Breast epithelium (tissue), 4 donors: ENCODE measurements at places on chromosomes 11 and 22. TPM values are rescaled to one million over a fixed set of nuclear protein-coding genes. Genes with fewer than 3 reads are reported as not detected.

DNA sequence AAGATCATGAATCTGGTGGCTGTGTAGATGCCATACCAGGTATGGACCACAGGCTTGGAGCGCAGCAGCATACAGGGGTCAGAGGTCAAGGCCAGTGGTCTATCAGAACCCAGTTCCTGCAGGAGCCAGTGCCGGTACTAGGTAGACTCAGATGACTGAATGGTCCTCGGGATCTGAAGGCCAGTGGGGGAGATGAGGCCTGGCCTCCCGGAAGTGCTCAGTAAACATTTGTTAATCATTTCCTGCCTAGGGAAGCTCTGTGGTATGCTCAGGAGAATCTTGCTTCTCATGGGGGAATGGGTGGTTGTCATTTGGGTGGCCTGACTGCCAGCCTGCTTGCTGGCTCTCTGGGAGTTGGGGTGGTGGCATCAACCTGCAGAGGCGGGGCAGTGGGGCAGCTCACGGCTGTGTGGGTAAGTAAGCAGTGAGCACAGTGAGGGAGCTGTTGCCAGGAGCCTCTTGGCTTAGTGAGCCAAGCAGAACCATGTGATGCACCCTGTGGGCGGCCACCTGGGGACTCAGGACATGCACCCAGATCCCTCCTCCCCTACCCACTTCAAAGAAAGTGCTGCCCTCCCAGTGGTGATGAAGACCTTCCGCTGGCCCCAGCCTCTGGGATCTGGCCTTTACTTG, 33.0 kb downstream of the PTPRJ start:
- DNase-seq, result peak; percentile 36

DNA sequence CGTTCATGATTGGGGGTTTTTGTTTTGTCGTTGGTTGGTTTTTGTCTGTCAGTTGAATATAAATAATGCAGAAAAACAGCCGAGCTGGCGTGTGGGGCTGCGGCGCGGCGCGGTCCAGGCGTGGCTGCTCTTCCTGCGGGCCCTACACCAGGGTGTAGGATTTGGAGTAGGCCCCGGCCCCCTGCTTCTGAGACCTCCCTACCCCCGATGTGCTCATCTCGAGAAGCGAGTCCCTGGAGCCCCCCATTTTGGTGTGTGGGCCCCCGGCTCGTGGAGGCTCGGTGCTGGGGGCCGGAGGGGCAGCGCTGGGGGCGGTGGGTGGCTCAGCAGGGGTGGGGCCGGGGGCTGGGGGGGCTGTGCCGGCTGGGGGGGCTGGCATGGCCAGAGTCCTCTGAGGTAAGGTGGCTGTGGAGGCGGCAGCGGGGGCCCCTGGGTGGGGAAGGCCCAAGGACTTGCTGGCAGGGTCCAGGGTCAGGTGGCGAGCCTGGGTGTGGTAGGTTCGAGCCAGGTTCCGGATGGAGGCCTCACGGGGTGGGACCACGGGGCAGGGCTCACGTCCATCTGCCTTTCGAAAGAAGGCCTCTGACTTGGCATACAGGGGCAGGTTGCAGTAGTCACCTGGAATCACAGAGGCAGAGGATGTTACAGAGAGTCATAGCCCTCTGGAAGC, 100.7 kb downstream of the CEP164 start:
- no peak for DNase-seq

Gene TPP1
- total RNA-seq, result 38.2 TPM

- DNase-seq, result no peak
Measured at GRCh38 chr11:773830-774229, 3.5 kb downstream of the GATD1 start.

DNA sequence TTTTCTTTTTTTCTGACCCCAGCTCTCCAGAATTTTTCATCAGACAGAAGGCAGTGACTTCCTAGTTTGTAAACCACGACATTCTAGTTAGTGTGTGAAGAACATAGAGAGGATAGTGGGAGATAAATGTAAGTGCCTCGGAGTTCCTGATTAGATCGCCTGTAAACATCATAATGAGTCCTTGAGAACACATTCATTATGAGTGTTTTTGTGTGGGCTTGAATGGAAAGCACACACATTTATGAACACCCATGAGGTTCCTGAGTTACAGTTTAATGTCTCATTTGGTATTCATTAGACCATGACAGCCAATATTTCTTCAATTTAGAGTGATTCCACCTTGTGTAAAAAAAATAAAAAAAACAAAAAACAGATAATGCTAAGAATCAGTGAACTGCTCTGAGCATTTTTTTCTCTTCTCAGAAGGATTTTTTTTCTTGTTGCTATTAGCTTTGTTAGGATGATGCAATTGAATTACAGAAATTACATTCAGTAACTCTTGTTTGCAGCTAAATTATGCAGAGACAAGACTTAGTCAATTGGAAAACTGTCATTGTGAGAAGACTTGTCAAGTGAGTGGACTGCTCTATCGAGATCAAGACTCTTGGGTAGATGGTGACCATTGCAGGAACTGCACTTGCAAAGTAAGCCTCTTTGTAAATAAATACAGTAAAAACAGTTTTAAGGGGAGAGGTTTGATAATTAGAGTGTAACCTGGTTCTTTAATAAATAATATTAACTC, 257.6 kb downstream of the NELL1 start:
- DNase-seq, result no peak

Gene ABTB2
- total RNA-seq, result 1.3 TPM

GRCh38 chr11:43242401-43242800, 69.4 kb upstream of the API5 start:
- no peak for DNase-seq

DNA sequence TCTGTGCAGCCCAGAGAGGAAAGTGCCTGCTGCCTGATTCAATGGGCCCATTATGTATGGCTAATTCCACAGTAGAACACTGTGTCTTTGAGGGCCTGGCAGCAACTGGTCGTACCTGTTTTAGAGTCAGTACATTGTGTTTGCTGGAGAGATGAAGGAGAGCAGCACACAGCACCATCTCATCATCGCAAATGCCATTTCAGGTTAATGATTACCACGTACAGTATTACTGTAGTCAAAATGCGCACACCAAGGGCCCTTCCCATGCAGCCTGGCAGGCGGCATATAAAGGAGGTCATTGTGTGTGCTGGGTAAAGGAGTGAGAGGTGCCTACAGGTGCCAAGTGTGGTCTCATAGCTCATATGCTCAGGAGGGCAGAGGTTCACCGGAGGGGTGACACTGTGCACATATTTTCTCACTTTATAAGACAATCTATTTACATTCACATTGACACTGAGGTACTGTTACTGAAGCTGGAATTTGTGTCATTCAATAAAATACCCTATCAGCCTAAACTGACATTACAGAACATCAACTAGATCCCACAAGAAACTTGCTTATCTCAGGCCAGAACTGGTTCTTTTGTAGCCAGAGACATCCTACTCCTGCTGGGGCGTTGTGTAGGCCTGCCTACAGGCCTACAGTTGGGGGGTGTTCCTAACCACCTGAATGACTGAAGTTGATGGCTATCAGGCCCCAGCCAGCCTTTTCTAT, 90.4 kb downstream of the APIP start:
- peak; percentile 55 for DNase-seq

Gene RRM1
- total RNA-seq, result 35.7 TPM

Gene MRGPRF
- total RNA-seq, result 5.9 TPM

DNA sequence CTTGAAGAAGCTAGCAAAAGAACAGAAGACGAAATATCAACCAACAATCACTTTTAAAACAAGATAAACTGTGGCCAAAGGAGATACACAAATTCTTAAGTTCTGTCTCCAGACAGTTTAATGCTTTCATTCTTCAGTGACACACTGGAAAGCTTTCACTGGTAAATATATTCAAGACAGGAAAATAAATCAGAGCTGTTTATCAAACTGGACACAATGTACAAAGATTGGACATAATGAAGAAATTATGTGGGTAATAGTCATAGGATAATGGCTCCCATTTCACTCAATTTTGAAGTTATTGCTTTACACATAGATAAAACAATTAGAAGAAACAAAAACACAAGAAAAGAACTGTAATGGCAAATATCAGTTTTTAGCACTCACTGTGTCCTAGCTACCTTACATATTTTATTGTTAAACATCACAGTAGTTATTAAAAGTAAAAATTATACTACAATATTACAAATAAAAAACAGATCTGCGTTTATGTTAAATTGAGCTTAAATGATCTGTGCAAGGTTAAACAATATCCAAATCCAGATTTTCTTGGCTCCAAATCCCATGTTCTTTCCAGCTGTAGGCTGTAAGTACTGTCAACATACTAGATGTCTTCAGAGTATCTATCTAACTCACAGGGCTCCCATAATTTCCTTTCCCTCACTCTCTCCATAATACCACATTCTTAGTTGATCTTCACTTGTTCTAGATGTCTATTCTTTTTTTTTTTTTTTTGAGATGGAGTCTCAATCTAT, 38.6 kb upstream of the NOX4 start:
- DNase-seq, result no peak

DNA sequence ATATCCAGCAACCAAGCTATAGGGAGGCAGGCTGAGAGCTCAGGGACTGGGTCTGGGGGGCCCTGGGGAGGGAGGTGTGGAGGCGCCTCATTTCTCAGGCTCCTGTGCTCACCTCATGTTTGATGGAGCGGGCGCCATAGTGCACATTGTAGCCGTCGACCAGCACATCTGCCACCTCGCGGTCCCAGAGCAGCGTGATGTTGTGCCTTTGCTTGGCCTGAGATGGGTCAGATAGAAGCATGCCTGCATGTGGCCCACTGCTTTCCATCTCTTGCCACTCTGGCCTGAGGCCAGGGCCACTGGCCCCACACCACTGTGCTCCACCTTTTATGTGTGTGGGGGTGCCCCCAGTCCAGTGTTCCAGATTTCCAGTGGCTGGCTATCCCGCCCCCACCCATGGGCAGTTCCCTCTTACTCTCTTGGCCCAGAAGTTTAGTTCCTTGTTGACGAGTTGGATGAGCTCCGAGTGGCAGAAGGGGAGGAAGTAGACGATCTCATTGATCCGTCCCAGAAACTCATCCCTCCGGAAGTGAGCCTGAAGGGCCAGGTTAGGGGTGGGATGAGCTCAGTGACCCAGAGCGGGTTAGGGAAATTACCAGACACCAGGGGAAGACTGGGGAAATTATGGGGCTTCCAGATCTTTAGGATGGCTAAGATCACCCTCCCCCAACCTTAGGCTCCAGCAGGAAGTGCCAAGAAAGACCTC, 50.1 kb upstream of the PHOX2A start:
- DNase-seq, result no peak

GRCh38 chr22:45859231-45860161, 117.5 kb downstream of the WNT7B start:
- DNase-seq, result no peak

Gene VPS11
- 46.6 TPM for total RNA-seq

- DNase-seq, result peak; percentile 48
Measured at GRCh38 chr11:107565219-107565937, at the start of gene ALKBH8. ALKBH8 (minus strand) TSS chr11:107565735; CDS start chr11:107560893, 4,842 bp downstream.

GRCh38 chr11:78653294-78653909, 78.7 kb upstream of the NARS2 start:
- peak; percentile 10 for DNase-seq

Gene UBQLNL
- total RNA-seq, result 1.1 TPM

DNA sequence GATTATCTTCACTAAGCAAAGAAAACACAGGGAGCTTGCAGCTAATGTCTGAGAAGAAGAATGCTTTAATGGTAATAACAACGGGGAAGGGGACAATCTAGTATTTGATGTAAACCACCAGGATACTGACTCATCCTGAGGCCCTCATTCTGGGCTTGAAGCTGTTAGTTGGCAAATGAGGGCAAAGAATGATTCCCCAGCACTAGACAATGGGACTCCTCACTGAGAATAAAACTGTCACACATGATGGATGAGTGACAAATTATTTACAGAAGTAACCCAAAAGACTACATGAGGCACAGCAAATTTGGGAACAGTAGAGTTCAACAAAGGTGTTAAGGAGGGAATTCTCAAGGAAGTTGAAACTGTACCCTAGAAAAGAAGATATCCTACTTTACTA, 76.3 kb downstream of the FAM168A start:
- no peak for DNase-seq

Gene ABCG4
- not detected for total RNA-seq

GRCh38 chr11:843818-844692, 1.4 kb downstream of the TSPAN4 start:
- DNase-seq, result peak; percentile 84

Gene OR5A2
- total RNA-seq, result not detected

DNA sequence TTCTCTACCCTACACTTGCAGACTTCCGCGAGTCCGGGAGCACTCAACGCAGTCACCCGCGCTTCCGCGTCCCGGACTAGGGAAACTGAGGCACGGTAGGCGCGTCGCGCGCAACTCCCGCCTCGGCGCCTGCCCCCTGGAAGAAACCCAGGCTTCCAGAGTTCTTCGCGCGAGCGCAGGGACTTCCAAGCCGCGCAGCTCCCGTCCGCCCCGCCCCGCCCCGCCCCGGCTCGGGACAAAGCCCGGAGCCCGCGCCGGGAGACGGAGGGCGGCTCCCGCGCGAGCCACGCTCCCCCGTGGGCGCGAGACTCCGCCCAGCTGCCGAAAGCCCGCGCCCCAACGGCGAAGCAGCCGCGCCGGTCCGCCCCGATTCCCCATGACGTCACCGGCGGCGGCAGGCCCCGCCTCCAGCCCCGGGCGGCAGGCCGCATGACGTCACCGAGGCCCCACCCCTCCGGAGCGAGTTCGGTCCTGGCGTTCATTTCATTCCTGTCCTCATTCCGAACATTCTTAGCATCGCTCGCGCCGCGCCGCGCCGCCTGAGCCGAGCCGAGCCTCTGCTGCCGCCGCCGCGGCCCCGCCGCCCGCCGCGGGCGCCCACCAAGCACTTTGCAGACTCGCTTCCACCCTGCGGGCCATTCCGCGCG, at the start of gene TEAD1:
Gene TEAD1 (plus strand): TSS at position 498 of the 647 bp plus-strand sequence.
- peak; percentile 94 for DNase-seq

DNA sequence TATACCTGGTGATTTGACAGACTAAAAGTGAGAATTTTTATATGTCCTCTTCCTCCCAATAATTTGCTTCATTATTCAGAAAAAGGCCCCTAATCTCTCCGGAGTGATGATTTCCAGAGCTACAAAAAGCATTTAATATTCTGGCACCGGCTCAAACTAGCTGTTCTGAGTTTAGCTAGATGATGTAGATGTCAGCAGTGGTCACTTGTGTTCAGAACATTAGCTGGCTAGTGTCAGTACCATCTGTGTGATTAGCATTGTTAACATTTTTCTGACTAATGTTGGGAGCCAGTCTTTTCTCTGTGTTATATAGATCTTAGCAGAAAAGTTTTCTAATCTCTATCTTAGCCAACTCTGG, 68.7 kb upstream of the RRM1 start:
- no peak for DNase-seq

Gene FGF3
- total RNA-seq, result not detected

Gene SIAE
- 14.9 TPM for total RNA-seq
